GOT3 (cell line): ENCODE measurements at places on chromosomes 4 and X.
A peak's percentile ranks its signal among the peaks of the same experiment; 100 is the strongest.

- no peak for DNase-seq
These were observed 109.7 kb downstream of the AFAP1 start for GRCh38 chr4:7829652-7830580.

GRCh38 chr4:77344784-77345183 lies 187.8 kb downstream of the CCNG2 start:
- DNase-seq, result no peak

DNA sequence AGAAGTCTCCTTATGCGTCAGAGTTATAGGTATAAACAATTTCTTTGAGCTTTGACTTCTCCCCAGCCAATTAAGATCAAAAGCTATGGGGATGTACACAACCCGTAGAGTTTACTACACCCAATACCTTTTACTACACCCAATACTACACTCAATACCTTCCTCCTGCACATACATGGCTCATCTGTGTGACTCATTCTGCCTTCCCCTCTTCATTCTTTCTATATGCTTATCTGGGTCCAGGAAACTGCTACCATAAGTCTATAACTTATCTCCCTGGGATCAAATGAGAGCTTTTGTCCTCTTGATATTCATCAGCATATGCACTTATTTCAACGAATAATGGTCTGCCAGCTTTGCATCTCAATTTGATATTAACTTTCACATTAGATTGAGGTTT lies 28.2 kb downstream of the ANKRD50 start:
- no peak for DNase-seq

DNA sequence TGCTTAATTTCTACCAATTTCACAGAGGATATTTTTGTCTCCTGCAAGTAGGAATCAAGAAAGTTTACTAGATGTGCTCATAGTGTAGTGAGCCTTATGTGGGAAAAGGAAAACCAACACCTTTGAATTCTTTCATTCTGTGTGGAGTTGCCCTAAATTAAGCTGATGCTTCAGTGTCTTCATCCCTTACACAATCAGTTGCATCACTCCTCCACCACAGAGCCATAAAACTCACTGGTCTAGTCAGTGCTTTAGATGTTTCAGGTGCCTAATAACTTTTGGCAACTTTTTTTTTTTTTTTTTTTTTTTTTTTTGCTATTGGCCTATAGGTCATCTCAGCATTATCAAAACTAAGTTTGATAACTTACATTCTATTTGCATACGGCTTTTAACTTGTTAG lies 41.5 kb downstream of the HHIP start:
- DNase-seq, result no peak

GRCh38 chrX:72120837-72121236 lies 10.9 kb downstream of the RTL5 start:
- no peak for DNase-seq

DNA sequence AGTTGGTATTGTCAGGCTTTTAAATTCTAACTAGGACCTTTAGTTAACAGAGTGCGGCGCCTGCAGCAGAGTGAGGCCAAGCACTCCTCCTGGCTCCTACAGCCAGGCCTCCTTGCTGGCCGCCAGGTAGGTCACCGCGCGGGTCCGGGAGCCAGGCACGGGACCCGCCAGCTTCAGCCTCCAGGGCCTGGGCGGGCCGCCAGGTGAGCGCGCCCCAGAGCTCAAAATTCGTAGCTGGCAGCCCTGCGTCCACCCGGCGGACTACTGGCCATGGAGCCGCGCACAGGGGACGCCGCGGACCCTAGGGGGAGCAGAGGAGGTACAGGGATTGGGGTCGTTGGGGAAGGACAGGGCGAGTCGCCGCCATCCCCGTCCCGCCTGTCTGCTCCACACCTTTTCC lies at the start of gene MAGIX:
Gene MAGIX (plus strand): TSS at position 139 of the 400 bp plus-strand sequence. CDS start 132 bp downstream, at position 271.
- DNase-seq, result no peak

GRCh38 chrX:106897259-106897658 lies 5.9 kb downstream of the RIPPLY1 start:
- DNase-seq, result no peak

DNA sequence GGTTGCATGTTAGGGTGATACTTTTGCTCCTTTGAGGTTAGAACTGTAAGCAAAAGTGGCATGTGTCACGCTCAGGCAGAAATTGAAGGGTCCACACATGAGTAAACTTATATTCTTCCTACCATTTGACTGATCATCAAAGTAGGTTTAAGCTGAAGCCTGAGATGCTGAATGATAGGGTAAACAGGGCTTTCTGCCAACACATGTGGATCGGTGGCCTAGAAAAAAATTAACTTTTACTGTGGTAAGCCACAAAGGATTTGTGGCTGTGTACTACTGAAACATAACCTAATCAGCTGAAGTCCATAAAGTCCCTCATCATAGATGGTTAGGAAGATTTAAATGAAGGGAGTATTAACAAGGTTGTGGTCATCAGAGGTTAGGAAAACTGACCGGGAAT lies 1070.1 kb downstream of the STPG2 start:
- no peak for DNase-seq

DNA sequence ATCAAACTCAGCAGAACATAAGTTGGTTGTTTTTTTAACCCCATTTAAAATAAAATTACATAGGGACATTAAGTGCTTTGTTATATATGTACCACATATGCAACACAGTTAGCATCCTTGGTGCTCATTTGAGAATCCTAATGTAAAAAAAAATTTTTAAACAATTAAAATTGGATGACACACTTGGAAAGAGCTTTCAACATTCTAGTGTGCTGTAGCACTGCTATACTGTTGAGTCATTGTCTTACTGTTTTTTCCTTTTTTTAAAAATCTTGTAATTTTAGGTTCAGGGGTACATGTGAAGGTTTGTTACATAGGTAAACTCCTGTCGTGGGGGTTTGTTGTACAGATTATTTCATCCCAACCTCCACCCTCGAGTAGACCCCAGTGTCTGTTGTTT lies 12.8 kb downstream of the THAP9 start:
- DNase-seq, result no peak

GRCh38 chr4:3025881-3026280 lies 48.5 kb downstream of the HTT-AS start:
- DNase-seq, result no peak

DNA sequence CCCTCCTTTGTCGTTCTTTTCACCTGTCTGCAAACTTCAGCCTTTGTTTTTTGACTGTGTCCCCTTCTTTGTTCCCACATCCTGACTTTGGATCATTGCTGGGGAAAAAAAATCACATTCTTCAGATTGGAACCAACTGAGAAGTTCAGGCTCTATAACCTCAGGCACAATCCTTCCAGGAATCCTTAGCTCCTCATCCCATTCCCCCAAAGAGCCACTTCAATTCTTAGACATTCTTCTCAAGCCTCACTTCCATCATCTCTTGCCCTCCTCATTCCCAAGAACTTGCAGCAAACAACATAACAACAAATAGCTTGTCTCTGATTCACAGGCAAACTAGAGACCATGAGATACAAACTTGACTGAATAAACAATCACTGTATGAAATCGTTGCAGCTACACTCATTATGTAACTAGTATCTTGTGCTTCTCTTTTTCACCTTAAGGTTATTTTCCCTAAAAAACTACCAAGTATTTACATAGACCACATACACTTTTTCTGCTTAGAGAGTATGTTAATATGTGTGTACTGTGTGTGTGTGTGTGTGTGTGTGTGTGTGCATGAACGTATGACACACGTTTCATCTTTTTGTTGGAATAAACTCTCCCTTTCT lies 26.4 kb upstream of the PGM2 start:
- DNase-seq, result no peak

GRCh38 chrX:107726816-107727534 lies 48.6 kb downstream of the TSC22D3 start:
- no peak for DNase-seq

DNA sequence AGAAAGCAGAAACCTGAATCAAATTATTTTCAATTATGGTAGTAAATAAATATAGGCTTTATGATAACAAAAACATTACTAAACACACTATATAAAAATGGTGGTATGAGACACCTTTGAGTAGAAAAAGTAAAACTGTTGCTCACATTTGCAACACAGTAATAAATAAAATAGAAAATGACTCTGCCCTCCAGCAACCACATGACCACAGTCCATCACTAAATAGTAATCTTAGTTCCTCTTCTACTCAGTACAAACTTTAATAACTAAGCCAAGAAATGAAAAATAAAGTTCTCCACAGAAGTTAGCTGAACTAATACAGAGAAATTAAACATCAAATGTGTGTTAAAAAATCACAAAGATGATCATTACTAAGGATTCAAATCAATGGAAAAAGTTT lies 108.5 kb downstream of the ADGRA3 start:
- no peak for DNase-seq

GRCh38 chrX:135003876-135004623 lies 13.3 kb downstream of the SMIM10 start:
- DNase-seq, result peak; percentile 63

DNA sequence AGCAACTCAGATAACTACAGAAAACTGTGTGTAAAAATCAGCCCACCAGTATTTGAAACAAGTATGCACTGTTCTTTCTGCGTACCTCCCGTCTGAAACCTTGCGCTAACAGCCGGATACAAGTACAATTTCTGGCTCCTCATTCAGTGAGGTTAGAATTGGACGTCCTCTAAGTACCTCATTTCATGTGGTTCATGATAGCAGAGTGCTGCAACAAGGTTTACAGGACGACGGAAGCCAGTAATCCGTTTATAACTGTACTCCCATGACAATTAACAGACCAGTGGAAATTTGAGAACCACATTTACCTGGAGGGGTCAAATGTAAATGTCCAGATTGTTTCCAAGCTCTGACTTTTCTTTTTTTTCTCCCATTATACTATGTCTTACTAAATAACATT lies 52.9 kb upstream of the TENM3 start:
- DNase-seq, result no peak

DNA sequence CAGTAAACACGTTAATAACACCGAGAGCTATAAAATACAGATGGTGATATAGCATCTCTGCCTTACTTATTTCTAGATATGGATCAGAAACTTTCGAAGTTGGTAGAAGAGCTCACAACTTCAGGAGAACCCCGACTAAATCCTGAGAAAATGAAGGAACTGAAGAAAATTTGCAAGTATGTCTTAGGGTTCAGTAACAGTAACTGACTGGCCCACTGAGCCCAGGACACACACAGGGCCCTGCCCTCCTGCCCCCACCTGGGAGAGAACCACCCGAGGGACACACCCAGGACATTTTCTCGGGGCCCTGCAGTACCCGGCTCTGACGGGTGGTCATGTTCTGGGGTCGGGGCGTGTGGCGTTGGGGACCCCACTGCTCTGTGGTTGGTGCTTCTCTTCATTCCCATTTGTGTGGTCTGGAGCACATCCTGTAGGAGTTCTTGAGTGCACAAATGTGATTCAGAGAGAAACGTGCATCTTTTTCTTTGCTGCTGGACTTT lies 1.1 kb downstream of the UVSSA start:
- DNase-seq, result no peak

DNA sequence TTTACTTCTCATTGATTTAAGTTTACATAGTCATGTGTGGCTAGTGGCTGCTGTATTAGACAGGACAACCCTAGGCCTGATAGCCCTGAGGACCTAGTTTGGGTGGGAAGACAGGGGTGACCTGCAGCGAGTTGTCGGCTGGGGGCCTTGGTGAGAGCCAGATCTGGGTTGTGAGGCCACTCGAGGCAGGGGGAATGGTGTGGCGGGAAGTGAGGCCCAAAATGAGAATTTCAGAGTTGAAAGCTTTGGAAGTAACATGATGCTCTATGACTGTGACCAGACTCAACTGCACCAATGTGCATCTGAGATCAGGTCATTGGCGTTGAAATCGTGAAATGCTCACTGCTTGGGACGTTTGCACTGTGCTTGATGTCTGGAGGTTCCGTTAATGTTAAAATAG lies 72.9 kb downstream of the TBL1X start:
- DNase-seq, result no peak

- DNase-seq, result no peak
These were observed 4.7 kb upstream of the FAM47E start for GRCh38 chr4:76246852-76247251.

DNA sequence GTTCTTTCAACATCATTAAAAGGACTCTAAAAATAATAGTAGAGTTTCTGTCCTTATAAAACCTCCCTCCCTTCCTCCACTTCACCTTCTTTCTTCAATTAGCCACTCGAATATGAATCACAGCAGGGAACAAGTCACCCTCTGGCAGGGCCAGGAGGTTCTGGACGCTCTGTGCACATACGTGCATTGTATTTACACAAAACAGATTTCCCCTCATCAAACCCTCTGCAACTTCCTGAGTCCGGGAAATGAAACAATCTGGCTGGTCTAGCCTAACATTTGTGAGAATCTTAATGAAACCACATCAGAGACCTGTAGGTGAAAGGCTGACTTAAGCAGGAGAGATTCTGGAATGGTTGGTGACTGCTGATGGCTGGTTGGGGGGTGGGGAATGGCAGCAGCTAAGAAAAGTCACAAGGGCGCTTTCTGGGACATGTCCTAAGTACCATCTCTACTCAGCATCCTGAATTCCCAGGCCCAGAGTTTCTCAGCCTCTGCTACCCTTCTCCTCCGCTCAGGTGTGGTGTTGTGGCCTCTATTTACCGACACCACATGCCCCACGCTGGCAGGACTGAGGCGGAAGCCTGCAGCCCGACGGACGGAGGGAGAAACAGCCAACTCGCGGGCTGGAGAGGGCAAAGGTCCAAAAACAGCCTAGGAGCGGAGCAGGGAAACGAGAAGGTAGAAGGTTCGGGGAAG lies 1.0 kb downstream of the ZDHHC9 start:
- DNase-seq, result no peak

DNA sequence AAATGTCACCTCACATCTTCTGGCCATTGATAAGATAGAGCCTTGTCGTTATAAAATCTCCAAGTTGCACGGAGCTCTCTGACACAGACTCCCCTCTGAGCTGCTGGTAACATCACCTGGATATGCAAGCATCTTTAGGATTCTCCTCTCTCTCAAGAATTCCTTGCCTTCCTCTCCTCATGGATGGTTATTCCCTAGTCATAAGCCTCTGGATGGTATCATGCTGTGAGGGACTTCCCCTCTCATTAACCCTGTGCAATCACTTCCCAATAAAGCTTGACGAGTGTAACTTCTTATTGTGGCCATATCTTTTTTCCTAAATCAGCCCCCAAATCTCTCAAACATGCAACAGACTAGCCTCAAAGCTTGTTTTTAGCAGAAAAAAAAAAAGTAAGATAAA lies 1057.0 kb upstream of the SLIT2 start:
- no peak for DNase-seq

- DNase-seq, result no peak
These were observed 180.8 kb upstream of the ANXA3 start for GRCh38 chr4:78370631-78371372.
